ENCODE measurements at places on chromosomes 12 and 14.

GRCh38 chr12:97545804-97546203, 83.2 kb downstream of the RMST start:
- no peak for DNase-seq

GRCh38 chr12:64120568-64120967, 101.5 kb downstream of the KICS2 start:
- no peak for DNase-seq

GRCh38 chr12:99332936-99333591, 314.5 kb upstream of the GARIN6 start:
- no peak for DNase-seq

DNA sequence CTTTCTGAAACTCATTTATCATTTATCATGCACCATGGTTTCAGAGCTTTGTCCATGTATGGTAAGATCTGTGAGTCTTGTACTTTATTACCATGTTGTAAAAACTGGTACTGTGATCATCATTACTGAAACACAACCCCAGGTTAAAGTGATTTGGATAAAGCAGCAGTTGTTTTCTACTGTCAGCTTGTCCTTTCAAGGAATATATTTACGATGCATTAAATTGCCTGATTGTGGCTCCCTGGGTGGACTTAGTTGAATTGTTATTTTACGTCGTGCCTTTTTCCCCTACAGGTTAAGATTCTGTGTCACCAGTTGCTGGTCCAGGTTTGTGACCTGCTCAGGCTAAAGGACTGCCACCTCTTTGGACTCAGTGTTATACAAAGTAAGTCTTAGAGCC, 46.1 kb downstream of the FRMD6 start:
- DNase-seq = no peak

DNA sequence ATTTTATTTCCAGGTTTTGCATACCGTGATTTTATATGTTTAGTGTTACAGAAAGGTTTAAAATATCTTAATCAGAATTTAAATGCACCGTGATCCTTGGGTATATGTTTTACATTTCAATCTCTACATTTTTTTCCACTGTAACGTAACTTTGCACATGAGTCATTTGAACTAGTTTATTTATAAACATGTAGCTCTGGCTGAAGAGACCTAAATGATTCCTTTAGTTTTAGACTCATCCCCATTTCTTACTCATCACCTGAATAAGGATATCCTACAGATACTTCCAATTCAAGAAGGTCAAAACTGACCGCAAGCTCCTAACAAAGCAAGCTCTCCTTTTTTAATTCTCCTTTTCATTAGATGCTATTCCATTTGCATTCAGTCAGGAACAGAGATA, 42.7 kb upstream of the SLC6A15 start:
- DNase-seq = no peak

DNA sequence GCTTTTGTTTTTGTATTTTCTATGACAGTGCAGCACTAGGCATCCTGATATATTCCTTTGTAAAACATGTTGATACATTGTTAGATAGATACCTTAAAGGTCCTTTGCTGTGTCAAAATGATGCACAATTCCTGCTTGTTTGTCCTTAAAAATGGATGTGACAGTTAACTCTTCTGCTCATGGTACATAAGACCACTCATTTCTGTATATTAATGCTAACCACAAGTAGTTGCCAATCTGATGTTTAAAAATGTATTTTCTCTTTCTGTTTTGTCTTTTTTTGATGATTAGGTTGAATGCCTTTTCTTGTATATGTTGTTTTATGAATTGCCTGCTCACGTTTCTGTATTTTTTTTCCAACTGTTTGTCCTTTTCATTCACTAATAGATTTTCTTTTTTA, 35.1 kb downstream of the ATF7IP start:
- DNase-seq = no peak

DNA sequence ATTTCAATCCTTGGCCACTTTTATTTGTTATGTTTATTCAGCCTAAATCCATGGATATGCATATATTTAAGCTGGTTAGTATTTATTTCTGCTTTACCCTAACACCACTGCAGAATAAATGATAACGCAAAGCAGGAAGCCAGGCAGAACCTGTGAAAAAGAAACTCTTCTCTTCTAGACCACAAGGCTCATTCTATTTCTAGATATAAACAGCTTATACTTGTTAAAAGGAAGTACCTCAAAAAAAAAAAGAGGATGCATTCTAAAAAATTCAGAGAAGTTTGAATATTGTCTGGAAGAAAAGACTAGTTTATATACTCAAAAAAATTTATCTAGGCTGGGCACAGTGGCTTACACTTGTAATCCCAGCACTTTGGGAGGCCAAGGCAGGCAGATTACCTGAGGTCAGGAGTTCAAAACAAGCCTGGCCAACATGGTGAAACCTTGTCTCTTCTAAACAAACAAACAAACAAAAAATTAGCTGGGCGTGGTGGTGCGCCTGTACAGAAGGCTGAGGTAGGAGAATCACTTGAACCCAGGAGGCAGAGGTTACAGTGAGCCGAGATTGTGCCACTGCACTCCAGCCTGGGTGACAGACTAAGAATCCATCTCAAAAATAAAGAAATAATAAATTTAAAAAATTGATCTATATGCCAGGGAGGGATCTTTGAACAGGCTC, 55.8 kb downstream of the GALNT4 start:
- no peak for DNase-seq

GRCh38 chr12:128961957-128962356, 108.7 kb downstream of the GLT1D1 start:
- DNase-seq = no peak

DNA sequence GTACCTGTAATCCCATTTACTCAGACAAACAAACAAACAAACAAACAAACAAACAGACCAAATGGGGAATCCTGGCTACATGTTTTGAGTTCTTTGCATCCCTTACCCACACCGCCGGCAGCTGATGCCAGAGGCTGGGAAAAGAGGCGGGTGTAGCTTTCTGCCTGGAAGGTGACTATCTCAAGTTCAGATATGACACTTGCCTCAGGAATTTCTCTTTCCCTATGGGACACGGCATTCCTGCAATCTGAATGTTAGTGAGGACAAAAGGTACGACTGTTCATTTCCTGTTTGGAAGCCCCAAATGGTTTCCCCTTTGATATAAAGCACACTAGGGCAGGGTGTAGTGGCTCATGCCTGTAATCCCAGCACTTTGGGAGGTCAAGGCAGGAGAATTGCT, 2.9 kb downstream of the MYL2 start:
- DNase-seq = no peak

DNA sequence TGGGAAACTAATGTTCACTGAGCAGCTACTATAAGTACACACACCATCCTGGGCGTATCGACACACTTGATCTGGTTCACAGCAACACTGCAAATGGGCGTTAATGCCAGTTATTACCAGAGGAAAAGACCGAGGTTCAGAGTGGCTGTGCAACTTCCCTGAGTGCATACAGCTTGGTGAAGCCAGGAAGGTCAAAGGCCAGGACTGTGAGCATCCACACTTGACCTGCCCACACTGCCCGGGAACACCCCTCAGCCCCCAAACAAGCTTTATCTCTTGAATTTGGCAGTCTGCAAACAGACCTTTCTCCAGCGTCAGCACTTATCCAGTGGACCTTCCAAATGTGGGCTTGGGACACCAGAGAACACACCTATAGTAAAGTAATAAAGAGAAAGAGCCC, 312.6 kb downstream of the BCL11B start:
- no peak for DNase-seq

GRCh38 chr14:85442996-85443395, 86.9 kb upstream of the FLRT2 start:
- DNase-seq = no peak

DNA sequence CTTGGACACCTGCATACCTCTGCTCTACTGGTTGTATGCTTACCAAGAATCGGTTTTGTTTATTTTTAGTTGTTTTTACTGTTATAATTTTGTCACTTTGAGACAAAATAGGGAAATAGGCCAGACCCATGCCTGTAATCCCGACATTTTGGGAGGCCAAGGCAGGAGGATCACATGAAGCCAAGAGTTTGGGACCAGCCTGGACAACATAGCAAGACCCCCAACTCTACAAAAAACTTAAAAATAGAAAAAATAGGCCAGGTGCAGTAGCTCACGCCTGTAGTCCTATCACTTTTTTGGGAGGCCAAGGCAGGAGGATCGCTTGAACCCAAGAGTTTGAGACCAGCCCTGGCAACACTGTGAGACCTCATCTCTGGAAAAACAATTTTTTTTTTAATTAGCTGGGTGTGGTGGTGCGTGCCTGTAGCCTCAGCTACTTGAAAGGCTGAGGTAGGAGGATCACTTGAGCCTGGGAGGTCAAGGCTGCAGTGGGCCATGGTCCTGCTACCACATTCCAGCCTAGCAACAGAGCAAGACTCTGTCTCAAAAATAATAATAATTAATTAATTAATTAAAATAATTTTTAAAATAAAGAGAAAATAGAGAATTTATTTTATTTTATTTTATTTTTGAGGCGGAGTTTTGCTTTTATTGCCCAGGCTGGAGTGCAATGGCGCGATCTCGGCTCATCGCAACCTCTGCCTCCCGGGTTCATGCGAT, 1.3 kb upstream of the MRPS35 start:
- DNase-seq = no peak

DNA sequence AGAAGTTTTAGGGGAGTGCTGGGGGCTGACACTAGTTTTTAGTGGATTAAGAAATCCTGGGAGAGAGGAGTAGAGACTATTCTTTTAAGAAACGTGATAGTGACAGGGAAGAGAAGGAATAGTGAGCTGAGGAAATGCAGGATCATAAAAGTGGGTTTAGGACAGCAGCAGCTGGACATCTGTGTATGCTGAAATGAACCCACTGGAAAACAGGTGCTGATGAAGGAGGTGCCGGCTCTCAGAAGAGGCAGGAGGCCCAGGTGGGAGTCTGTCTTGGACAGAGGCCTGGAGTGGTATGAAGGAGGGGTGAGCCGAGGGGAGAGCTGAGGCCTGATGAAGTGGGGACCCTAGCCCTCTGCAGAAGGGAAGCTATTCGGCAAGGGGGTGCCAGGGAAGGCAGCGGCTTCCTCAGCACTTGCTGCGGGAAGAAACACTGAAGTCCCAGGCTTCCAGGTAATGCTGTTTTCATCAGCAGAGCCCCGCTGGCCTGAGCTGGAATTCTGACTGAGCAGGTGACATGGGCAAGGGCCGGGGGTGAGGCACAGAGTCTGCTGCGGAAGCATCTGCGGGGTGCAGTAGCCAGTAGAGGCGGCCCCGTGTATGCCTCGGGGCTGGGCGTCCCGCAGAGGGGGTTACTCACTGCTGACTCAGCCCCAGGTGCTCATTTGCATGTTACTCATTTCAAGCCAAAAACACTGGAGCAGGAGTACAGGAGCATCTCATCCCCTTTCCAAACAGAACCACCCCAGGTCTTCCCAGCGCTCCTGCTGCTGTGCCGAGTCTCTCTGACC, 89.7 kb downstream of the TMCC3 start:
- DNase-seq = no peak

DNA sequence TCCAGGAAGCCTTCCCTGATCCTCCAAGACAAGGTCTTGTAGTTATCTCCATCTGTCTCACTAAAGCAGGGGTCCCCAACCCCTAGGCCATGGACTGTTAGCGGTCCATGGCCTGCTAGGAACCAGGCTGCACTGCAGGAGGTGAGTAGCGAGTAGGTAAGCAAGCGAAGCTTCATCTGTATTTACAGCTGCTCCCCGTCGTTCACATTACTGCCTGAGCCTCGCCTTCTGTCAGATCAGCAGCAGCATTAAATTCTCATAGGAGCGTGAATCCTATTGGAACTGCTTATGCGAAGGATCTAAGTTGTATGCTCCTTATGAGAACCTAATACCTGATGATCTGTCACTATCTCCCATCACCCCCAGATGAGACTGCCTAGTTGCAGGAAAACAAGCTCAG, 12.4 kb upstream of the NFYB start:
- no peak for DNase-seq

DNA sequence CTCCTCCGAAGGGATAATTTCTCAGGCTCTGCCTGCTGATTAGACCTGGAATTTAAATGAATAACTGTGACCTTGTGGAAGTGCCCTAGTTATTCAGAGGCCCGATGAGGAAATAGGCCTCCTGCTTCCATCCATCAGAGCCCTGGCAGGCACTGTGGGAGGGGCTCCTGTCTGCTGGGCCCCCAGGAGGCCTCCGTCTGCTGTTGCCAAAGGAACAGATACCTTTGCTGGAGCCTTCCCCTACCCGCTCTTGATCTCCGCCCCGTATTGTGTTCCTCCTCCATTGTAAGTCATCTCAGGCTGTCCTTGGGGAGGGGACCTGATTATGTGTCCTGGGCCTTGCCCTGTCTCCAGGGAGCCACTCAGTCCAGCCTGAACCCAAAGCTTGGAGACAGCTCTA, 112.3 kb downstream of the NRXN3 start:
- DNase-seq = no peak

DNA sequence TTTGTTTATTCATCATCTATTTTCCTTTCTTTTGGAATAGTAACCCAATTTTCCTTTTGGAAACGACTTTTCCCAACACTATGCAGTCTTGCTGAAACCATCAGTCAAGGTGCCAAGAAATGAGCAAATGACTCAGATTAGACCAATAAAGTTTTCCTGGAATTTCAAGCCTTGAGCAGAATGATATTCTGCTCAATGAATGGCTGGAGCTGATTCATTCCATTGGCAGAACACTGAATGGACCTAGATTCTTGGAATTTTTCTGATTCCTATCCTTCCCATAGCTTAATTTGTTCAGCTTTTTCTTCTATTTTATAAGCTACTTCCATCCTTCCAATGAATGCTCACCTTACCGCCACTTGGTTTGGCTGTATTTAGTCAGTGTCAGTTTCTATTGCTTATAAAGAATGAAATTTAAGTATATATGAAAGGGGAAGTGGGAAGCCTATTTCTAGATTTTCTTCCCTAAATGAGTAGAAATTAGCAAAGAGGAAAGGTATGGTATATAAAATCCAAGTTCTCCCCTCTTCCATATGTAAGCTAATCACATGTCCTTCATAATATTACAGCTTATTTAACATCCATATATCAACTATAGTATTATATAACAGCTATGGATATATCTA, 89.0 kb downstream of the C14orf39 start:
- no peak for DNase-seq

Measured in T-cell (primary cell).